ENCODE measurements at places on chromosomes 2 and 18.

GRCh38 chr2:10935953-10936942 lies 24.5 kb downstream of the KCNF1 start:
- no peak for DNase-seq

DNA sequence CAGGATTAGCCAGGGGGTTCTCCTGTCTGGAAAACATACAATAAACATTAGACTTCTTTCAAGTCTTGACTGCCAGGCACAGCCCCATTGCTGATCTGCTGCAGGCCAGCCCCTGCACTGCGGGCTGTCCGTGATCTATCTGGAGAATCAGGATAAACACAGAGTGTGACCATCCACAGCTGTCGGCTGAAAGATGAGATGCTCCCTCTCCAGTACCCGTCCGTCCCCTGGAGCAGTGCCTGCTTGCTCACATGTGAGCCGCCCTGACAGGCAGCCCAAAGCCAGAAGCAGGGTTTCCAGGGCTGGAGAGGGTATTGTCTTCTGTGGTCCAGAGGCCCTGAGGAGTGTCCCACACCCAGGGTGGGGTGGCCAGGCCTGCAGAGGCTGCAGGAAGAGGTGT lies 46.1 kb upstream of the FOSL2 start:
- no peak for DNase-seq

DNA sequence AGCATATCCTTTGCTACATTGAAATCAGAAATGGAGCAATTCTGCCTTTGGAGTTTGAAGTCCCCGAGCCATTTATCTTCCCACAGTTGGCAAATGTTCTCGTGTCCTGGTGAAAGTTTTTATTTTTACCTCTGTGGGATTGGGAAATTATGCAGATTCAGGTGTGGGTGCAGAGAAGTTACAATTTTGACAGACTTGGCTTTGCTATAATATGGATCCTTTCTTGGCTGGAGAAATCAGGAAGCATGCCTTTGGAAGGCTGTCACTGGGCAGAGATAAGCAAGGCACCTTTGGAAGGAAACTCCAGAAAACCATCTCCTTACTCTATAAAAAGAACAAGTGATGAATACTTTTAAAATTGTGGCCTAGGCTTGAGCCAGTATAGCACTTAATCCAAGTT lies 278.3 kb downstream of the SETBP1 start:
- DNase-seq = no peak

- no peak for DNase-seq
Measured at GRCh38 chr2:69390001-69390400, 3.0 kb upstream of the GFPT1 start.

DNA sequence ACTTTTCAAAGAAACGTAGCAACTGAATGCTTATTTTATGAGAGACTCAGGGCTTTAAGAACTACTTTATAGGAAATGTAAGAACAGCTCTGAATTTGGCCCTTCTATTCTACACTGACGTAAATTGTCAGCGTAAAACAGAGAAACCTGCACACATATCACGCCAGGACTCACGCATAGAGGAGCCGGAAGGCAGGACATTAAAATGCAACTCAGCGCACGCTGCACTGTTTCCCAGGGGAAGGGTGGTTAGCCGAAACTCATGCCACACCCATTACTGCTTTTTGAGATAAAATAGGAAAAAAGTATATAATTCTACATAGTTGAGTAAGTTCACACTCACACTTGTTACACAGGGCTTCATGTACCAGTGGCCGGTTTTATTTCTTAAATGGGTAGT lies 7.4 kb downstream of the TUBB6 start:
- no peak for DNase-seq

DNA sequence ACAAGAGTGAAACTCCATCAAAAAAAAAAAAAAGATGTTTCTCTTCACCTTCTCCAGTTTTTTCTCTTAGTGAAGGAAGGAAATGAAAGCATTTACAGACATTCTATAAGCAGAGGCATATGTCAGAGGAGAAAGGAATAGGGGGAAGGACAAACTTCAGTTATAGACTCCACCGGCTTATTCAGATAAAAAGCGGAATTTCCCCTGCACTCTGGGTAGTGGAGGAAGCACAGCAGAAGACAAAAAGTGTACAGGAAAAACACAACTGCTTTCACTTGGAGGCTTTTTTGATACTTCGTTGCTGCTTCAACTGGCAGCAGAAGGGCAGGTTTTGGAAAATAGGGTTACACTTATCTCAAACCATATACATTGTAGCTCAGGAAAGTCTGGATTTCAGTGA lies 3.2 kb upstream of the MGAT4A start:
- DNase-seq = no peak

GRCh38 chr2:101844055-101844635 lies 146.6 kb downstream of the MAP4K4 start:
- DNase-seq = no peak

GRCh38 chr2:54551123-54551756 lies 95.1 kb downstream of the SPTBN1 start:
- no peak for DNase-seq

DNA sequence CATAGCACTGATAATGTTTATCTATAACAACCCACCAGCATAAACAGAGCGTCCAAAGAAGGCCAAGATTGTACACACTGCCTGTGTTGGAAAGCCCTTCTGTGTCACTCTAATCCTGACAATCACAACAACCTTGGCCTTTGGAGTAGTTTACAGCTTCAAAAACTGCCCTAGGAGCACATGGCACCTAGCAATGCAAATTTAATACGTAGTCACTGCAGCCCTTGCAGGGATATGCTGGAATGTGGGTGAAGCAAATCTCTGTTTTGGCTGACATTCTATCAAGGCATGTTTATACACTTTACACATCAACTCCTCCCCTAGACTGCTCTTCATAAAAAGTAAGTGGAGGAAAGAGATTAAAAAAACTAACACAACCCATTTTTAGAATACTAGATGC lies 66.8 kb downstream of the GRB14 start:
- DNase-seq = no peak

DNA sequence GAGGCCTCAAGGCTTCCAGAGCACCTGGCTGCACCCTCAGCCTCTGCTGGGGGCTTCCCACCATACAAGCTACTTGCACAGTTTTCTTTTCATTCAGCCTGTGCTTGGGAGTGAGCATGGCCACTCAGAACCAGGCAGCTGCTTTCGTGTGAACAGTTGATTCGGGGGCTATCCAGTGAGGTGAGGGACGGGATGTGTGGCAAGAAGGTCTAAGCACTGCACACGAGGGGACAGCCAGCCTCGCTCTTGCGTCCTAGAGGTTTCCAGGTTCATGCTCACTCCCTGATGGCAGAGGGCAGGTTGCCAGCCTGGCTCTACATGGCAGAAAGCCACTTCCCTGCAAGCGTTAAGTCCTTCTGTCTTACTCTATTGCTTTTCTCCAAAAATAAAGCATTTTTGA lies 146.2 kb downstream of the MBP start:
- DNase-seq = no peak

GRCh38 chr2:43223521-43224001 lies 2.8 kb downstream of the ZFP36L2 start:
- DNase-seq = no peak

GRCh38 chr2:241767464-241768250 lies 9.0 kb upstream of the GAL3ST2 start:
- peak; percentile 71 for DNase-seq

- DNase-seq = no peak
Measured at GRCh38 chr18:77851802-77852201, 602.2 kb downstream of the GALR1 start.

- no peak for DNase-seq
Measured at GRCh38 chr2:121492409-121492808, 38.3 kb upstream of the RNU4ATAC start.

DNA sequence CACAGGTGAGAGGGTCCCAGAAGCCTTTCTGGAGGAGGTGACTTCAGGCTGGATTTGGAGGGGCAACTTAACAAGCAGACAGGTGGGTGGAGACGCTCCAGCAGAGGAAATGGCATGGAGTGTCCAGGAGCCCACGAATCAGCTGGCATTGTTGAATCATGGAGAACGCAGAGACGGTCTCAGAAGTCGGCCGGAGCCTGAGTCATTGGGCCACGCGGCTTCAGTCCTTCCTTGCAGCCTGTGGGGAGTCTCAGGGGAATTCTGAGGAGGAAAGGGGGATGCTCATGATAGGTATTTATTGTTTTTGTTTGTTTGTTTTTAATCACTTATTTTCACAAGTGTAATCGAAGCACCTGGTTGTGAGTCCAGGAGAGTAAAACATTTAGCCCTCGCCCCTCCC lies 184.6 kb upstream of the HDAC4 start:
- no peak for DNase-seq

DNA sequence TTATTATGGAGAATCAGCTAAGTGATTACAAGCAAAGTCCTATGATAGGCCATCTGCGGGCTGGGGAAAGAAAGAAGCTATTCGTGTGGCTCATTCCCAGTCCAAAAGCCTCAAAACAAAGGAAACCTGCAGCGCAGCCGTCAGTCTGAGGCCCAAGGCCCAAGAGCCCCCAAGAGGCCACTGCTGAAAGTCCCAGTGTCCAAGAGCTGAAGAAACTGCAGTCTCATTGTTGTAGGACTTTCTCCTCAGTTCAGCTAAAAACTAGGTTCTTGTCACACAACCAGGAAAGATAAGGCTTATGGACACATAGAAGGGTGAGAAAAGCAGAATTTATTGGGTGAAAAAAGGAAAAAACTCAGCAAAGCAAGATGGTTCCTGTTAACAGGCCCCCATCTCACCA lies 143.2 kb downstream of the RHBDD1 start:
- no peak for DNase-seq

GRCh38 chr2:173654161-173654895 lies 299.7 kb downstream of the CDCA7 start:
- no peak for DNase-seq

DNA sequence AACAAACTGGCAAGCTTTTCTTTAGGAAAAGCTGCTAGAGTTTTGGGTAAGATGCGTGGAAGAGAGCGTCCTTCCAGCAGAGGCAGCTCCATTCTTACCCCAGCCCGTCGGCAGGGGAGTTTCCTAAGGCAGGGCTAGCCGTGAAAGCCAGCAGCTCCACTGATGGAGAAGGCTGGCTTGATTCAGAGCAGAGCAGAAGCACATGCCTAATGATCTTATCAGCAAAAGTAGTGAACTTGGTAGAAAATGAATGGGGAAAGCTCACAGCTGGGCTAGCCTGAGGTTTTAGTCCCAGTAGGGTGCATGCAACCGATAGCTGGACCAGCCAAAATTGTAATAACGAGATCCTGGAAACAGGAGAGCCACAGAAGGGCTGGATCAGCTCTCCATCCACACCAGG lies 20.8 kb downstream of the LAMA1 start:
- DNase-seq = no peak

DNA sequence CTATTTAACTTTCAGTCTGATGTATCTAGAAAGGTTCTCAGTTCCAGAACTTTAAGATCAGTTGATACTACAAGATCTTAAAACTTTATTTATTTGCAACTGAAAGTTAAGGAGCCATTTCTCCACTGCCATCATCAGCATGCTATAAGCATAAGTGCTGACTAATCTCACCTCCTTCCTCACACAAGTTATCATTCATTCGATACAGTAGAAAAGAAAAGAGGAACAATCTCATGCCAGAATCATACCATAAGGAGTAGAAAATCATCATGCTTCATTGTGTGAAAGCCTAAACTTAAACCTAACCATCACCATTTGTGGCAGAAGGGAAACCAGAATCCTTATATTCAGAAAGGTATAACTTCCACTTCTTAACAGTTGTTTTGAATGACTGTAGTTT lies 176.6 kb upstream of the NRXN1 start:
- DNase-seq = no peak

DNA sequence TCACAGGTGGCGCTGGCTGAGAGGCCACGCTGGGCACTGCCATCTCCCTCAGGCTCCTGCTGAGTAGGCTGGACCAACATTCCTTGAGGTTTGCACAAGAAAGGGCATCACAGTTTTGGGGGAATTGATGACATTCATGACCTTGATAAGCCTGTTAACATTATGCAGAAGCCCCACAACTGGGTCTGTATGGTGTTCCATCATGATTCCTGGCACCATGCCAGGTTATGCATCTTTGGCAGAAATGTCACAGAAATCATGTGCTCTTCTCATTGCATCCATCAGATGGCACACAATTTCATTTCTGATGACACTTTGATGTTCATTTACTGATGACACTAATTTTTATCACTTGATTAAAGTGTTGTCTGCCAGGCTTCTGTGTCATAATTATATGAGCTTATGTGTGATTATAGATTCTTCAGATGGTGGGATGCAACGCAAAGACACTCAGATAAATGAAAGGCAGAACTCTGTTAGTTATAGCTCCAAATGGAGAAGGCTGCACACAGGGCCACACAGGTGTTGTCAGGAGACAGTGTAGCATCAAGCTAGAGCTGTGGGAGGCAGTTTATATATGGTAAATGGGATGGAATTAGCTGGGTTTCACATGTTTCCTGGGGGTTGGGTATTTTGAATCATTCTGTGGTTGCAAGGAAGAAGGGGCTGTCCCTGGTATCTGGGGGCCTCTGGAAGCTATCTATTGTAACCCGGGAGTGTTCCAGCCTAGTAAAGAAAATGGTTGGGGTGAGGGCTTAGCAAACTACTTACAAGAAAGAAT lies 191.3 kb downstream of the SLC39A10 start:
- DNase-seq = no peak

GRCh38 chr18:29652797-29653196 lies 1389.7 kb downstream of the DSC3 start:
- DNase-seq = no peak

- DNase-seq = peak; percentile 79
Measured at GRCh38 chr2:186422226-186422625, 63.8 kb upstream of the ZC3H15 start.

DNA sequence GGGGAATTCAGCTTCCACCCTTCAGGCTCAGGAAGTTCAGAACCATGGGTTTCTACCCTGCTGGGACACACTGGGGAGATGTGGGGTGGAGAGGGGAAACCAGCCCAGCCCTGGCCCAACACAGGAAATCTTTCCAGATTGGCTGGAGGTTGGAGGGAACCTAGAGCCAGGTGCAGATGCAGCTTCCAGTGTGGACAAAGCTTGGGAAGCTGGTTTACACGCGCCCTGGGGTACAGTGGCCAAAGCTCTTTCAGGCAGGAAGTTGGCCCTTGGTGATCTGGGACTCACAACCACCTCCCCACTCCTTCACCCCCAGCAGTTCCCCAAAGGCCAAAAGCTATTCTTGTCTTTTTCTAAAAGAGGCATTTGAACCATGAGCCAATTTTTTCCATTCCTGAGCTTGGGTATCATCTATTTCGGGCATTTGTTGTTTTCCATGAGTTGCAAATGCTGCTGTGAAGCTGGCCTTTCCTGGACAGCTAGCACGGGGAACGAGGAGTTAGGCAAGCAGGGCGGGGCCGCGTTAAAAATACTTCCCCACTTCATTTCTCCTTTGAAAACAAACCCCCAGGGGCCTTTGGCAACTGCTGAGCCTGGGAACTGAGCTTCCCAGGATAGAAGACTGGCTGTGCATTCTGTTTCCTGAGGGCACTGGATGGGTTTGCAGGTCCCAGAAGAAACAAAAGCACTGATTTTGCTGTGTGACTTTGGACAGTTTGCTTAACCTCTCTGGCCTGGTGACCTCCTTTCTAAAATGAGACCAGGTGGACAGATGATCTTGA lies 3.1 kb upstream of the ARID5A start:
- peak; percentile 98 for DNase-seq

- no peak for DNase-seq
Measured at GRCh38 chr18:70462078-70462439, 173.2 kb downstream of the SOCS6 start.

GRCh38 chr2:88683160-88684021 lies 8.1 kb upstream of the RPIA start:
- DNase-seq = no peak
